ENCODE measurements at places on chromosomes 12 and 14.

- DNase-seq: no peak
Observed at GRCh38 chr14:29773990-29774389, 153.7 kb downstream of the PRKD1 start.

DNA sequence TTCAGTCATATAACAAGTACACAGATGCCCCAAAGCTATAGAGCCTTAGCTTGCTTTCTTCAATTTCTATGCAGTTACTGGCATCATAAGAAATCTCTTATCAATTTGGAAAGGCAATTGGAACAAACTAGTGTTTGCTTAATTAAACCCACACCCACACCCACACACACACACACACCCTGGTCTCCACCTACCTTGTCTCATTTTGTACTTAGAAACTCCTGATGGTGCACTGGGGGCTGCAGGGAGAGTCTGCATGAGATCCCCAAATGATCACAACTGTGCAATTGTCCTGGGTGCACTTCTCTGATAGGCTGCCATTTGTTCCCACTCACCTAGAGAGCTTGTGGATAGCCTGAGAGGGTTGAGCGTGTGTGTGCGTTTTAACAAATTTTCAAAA is 40.5 kb upstream of the PTCSC3 start:
- no peak for DNase-seq

DNA sequence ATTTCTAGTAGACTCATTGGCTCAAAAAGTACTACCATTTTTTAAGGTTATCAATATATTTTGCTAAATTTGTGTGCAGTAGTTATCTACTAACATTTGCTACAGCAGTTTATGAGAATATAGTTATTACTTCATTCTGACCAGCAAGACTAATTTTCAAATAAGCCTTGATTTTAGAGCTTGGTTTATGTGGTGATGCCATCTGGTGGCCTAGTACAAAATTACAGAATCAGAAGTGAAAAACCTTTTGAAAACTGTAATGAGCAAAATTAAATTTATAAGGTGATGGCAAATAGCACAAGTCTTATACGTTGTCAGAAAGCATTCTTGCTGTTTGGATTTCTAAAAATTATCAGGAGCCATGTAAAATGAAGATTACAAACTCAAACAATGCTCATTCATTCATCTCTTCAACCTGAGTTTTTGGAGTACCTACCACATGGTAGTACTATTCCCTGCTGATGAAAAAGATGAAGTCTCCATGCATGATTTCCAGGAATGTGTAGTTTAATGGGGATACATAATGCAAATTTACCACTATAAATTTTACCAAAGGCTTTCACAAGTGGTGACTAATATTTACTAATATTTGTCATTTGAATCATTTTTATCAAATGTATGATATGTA is 51.0 kb downstream of the MAGOHB start:
- peak; percentile 0 for DNase-seq

GRCh38 chr12:27123642-27124041 is 41.3 kb upstream of the C12orf71 start:
- no peak for DNase-seq

GRCh38 chr12:129332286-129332685 is 479.0 kb downstream of the GLT1D1 start:
- DNase-seq: no peak

DNA sequence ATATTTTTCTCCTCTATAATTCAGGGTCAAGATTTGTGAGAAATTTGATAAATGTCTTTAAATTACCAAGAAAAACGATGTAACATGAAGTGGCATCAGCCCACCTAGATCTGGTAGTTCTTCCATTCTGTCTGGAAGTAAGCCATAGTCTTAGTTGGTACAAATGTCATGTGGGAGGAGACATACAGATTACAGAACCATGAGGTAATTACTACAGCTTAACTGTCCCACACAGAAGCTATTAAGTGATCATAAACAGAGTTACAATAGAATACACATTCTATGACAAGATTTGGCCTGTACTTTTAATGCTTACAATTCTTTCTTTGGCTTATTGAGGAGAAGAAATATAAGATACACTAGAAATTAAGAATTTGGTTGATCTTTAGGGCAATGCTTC is 13.7 kb upstream of the SIX1 start:
- DNase-seq: no peak

DNA sequence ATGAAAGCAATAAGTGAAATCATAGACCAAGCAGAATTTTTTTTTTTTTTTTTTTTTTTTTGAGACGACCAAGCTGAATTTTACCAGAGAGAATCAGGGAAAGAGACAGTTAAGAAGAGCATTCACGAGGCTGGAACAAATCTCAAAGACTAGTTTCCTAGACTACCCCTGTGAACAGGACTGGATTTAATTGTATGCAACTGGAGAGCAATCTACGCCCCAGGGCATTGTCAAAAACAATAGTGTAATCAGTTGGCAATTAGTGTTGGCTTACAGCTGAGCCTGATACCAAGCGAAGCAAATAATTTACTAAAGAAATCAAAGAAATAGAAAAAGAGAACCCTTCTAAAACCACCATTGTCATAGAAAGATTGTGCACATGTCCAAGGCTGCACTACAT is 232.9 kb upstream of the CPNE8 start:
- DNase-seq: no peak

DNA sequence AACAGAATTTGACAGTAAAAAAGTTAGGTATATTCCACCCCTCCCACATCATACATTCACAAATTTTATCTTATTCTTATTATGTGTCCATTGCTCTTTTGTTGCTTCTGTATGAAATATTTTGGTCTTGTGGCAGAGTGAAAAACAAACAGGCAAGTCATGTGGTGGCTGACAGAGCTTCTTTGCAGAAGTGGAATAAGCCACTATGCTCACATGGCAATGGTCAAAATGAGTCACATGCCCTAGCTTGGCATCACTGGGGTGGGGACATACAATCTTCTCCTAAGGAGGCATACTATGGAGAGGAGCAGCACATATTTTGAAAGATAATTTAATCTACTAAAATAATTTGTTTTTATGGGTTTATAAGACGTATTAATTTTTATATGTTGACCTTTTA is 27.7 kb upstream of the CMA1 start:
- no peak for DNase-seq

DNA sequence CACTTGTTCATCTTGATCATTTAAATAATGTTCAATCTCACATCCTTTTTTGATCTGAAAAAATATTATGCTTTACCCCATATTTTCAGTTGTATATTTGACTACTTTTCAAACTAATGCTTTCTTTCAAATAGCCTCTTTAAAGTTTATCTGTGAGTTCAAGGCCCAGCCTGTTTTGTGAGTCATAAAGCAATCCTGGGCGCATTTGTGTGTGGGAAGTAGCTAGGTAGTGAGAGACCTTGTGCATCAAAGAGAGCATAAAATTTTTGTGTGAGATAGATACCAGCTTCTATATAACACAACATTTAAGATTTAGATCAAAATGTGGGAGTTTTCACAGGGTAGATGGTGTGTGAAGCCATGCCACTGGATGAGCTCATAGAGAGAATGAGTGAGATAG is 405.6 kb downstream of the NAV3 start:
- DNase-seq: no peak

- no peak for DNase-seq
Observed at GRCh38 chr12:66665435-66665985, 13.4 kb downstream of the GRIP1 start.

DNA sequence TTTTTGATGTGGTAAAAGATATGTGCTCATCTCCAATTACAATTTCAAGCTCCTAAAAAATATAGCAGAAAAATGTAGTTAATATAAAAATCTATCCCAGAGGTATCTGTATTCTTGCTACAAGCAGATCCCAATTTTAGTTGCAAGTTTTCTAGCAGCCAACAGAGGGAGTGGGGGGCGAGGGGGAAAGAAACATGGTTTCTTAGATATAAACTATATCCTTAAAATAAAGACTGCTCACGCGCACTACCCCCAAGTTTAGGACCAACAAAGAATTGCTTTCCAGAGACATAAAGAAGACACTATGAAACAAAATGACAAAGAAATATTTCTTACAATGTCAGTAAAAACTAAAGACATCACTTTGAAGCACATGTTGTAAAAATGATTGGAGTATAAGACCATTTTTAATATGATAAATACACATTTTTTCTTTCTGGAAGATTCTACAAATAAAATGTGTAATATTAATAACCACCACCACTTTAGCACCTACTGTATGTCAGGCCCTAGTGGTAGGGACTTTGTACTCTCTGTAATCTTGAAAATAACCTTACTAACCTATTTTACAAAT is 5.4 kb downstream of the MAGOHB start:
- no peak for DNase-seq

DNA sequence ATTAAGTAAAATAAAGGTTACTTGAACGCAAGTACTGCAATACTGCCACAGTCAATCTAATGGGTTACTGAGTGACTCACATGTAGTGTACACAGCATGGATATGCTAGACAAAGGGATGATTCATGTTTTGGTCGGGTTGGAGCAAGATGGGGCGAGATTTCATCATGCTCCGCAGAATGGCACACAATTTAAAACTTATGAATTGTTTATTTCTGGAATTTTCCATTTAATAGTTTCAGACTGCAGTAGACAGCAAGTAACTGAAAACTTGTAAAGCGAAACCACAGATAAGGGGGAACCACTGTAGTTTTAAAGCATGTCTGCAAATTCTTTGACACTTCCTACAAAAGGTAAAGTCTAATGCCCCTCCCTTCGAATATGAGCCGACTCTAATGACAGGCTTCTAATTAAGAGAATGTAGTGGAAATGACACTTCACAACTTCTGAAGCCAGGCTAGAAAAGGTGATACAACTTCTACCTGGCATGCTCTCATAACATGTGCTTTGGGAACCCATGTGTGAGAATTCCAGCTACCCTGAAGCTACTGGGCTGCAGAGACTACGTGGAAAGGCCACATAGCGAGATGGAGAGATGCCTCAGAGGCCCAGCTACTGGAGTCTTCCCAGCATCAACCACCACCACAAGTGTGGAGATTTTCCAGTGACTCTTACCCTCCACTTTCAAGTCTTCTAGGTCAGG is 13.9 kb upstream of the TCP11L2 start:
- no peak for DNase-seq

- DNase-seq: no peak
Observed at GRCh38 chr14:68628605-68629310, 164.1 kb downstream of the ZFP36L1 start.

DNA sequence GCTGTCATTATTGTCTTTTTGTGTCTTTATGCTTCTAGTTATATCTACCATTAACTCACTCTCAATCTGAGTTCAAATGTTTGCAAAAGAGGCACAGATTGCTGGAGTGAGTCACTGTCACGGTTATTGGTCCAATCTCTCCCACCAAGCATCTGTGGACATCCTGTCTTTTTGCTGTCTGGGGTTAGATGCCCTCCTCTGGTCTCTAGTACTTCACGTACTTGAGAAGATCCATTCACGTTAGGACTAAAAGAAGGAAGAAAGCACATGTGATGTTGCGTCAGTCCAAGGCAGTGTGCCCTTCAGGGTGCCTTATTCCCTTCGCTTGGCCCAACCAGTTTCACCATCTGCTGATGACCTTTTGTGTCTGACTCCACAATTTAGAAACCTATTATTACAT is 72.3 kb upstream of the STXBP6 start:
- no peak for DNase-seq

DNA sequence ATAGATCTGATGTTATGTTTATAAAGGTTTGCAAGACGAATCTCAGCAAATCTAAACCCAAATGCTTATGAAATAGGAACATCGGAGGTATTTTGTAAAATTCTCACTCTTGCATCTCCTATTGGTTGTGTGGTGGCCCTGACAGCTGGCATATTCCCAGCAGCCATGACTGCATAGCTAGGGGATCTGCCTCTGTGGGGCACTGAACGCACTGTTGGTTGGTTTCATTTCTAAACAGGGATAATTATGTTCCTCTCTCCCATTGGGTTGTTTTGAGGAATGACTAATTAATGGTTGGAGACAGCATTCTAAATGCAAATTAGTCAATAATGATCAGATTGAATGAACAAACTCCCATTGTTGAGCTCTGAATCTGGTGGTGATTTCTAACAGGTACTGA is 2.7 kb upstream of the BEST3 start:
- DNase-seq: no peak

DNA sequence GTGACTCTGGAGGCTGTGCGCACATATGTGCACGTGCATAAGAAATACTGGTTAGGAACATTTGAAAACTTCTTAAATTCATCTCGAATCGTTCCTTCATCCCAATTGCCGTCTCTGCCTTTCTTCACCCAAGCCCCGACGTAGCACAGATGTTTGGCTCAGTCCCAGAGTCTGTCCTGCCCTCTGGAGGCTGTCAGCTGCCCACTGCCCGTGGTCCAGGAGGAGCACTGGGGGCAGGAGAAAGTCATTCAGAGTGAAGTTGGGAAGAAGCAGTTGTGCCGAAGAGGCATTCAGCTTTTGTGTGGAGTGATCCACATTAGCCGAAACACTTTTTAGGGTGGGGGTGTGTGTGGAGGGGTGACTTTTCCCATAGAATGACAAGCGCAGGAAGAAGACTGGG is 124.9 kb downstream of the TSPAN9 start:
- no peak for DNase-seq

DNA sequence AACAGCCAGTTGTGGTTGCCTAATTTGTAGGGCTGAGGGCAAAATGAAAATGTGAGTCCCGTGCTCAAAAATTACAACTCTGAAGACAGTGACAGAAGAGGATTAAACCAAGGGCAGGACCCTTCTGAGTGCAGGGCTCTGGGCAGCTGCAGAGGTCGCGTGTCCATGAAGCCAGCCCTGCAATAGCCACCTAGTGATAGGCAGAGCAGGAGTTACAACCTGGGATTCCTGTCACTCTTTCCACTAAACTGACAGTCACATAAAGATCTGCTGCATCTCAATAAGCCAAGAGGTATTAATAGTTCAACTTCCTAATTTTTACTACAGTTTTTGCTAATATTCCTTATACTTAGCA is 94.1 kb downstream of the SLC2A13 start:
- no peak for DNase-seq

GRCh38 chr12:54002915-54003389 is 3.0 kb downstream of the HOXC9 start:
- no peak for DNase-seq

GRCh38 chr12:96047229-96048211 is 12.1 kb upstream of the LTA4H start:
- DNase-seq: peak; percentile 20

DNA sequence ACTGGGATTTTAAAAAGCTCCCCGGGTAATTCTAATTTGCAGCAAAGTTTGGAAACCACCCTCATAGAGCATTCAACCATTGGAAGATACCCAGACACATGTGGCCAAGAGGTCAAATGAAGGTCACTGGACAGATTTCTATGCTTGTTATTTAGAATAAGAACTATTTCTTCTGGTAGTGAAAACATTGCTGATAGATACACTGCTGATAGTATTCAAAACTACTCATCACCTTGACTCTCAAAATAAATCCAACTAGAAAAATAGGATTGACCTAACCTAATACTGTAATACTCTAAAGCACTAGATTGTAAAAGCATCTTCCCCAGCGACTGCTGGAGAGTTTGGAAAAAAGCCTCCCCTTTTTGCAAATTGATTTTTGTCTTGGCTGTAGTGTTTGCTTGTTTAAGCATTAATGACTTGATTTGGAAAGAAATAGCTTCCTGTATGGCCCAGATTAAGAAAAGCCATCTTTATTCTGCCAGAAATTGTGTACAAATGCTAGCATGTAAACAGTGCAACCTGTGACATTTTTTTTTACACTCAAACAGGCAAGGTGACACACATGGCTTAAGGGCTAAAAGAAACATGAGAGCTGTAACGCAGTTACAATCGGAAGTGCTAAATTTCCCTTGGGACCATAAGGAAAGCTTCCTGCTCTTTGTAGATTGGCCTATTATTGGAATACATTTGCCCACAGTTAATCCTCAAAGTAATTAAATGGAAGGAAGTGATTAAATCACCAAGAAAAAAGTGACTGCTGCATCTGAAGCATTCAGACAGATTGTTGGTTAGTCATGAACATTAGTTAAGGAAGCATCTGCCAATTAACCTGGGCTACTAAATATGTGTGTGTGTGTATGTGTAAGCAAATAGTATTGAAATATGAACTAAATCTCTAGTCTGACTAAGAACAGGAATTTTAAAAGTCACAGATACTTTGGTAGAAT is 356.5 kb upstream of the ATP2B1 start:
- DNase-seq: no peak
